ENCODE measurements at places on chromosomes 16 and 17.

DNA sequence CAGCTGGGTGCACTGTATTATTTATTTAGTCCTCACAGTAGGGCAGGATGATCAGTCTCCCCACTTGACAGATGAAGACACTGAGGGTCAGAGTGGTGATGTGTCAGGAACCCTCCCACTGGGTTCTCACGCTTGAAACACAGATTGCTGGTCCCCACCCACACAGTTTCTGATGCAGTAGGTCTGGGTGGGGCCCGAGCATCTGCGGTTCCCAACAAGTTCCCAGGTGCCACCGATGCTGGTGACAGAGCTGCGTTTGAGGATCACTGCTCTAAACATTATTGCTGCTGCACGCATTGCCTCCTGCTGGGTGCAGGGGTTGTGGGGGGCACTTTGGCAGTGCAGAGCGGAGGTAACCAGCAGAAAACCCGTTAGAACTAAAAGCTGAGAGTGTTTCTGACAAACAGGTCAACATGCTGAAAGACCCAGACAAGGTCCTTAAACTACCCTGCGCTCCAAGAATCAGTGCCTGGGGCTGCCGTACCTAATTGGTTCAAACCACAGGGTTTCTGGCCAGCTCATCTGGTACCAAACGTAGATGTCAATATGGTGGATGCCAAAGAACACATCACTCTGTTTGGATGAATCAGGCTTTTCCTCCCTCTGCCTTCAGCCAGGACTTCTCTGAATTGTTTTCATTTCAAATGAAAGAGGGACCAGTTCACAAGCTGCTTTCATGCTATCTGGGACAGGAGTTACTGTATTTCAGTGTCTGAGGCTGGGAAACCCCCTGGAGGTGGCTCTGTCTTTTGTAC is 76.0 kb downstream of the ABCC1 start:
- DNase-seq = peak; percentile 96

GRCh38 chr17:45394091-45394490 is 38.6 kb downstream of the ARHGAP27 start:
- DNase-seq = no peak

GRCh38 chr16:58535100-58535499 is 19.8 kb downstream of the SETD6 start:
- no peak for DNase-seq

DNA sequence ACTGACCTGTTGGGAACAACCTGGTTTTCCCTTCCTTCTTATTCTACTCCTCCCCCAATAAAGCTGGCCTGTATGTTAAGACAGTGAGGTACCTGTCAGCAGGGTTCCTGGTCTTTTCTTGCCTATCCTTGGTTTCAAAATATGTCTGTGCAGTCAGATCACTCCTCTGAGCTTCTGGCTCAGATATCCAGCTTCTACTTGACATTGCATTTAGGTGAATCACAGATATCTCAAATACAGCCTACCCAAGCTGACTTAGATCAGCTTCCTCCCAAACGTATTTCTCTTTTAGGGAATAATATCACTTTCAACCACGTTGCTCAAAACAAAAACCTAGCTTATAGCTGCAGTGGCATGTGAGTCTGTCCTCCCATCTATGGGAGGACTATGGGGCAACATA is 48.7 kb downstream of the TEX14 start:
- peak; percentile 73 for DNase-seq

DNA sequence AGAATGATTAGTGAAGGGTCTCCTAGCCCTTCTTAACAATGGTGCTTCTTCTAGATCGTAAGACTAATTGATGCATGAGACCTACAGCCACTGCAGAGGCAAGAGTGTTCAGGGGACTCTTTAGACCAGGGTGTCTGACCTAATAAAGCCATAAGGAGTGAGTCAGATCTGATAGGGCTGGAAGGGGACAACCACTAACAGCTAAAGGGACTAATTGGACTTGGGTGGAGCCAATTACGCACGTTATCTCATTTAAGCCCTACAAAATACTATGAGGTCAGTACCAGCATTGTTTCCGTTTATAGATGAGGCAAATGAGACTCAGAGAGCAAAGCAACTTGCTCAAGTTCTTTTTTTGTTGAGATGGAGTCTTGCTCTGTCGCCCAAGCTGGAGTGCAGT is 14.5 kb upstream of the RNF222 start:
- DNase-seq = no peak

- no peak for DNase-seq
Observed at GRCh38 chr16:3389663-3390338, 11.0 kb downstream of the ZSCAN32 start.

DNA sequence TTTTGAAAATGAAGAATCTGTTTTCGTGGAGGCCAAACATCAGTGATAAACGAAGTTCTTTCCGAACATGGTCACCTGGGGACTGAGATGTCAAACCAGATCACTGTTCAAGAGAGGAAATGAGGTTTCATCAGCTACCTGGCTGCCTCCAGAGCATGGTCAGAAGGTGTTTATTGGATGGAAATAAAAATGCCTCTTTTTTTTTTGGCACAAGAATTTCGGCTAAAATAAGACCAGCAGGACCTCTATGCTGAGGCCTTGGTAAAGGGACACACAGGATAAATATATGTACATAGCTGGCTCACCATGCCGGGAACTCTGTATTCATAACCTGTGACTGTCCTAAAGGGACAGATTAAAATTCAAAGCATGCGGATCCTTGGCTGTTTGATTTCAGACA is 135.3 kb downstream of the UTP18 start:
- no peak for DNase-seq

GRCh38 chr17:78441271-78441971 is 63.0 kb downstream of the PGS1 start:
- no peak for DNase-seq

DNA sequence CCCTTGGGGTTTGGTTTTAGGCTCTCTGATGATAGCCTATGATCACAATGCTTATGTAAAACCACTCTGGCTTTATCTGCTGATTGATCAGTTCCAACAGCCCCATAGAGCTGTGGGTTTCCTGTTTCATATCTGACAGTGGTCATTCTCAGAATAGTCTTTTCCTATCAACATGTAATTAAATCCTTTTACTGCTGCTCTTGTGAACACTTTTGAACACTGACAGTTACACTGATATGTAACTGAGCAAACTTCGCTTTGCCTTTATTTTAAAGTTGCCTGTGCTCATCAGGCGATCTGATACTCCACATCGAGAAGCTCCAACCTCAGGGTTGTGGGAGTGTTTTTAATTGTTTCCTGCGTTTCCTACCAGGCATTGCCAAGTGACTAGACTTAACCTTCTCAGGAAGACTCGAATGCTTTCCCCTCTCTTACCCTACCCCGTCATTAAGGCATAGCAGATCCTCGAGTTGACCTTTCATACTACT is 17.3 kb upstream of the CLEC18B start:
- no peak for DNase-seq

- no peak for DNase-seq
Observed at GRCh38 chr17:48542114-48542656, 2.7 kb downstream of the HOXB2 start.

DNA sequence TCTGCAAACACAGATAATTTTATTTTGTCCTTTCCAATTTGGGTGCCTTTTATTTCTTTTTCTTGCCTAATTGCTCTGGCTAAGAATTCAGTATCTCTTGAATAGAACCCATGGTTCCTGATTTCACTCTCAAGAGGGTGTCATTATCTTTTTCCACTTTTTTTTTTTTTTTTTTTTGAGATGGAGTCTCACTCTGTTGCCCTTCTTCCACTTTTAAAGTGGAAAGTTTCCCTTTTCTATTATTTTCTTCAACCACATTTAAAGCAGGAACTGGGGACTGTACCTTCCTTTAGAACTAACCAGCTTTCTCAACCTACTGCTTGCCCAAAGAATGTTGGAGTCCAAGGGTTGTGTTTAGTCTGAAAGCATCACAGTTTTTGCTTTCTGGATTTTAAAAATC is 31.1 kb downstream of the SLFN11 start:
- DNase-seq = no peak

- DNase-seq = peak; percentile 52
Observed at GRCh38 chr16:3654249-3654991, at the start of gene DNASE1. Gene DNASE1, plus strand, starts transcription at chr16:3654691. Its CDS starts 683 bp downstream, at chr16:3655374.
